ENCODE measurements at places on chromosomes 11 and 22.

DNA sequence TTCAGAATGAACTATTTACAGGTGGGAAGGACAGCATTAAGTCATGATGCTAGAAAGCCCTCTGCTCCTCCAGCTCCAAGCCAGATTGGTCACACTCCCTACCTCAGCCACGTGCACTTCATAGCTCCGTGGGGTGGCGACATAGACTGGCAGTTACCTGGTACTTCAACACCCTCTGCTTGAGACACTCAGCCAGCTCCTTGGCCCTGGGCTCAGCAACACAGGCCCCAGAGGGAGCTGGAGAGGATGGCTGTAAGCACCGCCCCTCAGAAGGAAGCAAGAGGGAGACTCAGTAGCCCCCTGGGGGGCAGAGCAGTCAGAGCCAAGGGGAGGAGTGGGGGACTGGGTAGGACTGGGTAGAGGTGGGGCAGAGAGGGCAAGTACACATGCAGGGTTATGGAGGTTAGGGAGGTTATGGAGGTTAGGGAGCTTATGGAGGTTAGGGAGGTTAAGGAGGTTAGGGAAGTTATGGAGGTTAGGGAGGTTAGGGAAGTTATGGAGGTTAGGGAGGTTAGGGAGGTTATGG is 102.1 kb upstream of the BID start:
- no peak for DNase-seq

- no peak for DNase-seq
These were observed 128.8 kb downstream of the ST3GAL4 start for GRCh38 chr11:126484266-126484665.

- DNase-seq: no peak
These were observed 66.4 kb downstream of the SMCO4 start for GRCh38 chr11:93476796-93477195.

DNA sequence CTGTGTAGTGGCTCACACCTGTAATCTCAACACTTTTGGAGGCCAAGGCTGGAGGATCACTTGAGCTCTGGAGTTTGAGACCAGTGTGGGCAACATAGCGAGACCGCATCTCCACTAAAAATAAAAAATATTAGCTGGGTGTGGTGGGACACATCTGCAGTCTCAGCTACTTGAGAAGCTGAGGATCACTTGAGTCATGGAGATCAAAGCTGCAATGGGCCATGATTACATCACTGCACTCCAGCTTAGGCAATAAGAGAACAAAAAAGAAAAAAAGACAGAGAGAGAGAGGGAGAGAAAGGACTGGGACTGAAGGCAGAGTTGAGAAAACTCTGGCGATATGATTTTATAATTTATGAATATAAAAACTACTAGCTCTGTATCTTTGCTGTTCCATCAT is 473.1 kb downstream of the LRRC4C start:
- DNase-seq: no peak

- DNase-seq: peak; percentile 55
These were observed 1.3 kb downstream of the HIRA start for GRCh38 chr22:19429950-19430889.

DNA sequence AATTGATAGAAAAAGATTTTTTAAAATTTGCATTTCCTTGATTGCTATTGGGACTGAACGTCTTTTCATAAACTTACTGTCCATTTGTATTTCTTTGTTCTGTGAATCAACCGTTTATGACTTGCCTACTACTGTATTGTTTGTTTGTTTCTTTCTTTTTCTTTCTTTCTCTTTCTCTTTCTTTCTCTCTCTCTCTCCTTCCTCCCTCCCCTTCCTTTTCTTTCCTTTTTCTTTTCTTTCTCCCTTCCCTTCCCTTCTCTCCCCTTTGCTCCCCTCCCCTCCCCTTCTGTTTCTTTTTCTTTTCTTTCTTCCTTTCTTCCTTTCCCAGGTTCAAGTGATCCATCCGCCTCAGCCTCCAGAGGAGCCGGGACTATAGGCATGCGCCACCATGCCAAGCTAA is 46.9 kb downstream of the NF2 start:
- no peak for DNase-seq

- no peak for DNase-seq
These were observed 34.6 kb downstream of the CECR2 start for GRCh38 chr22:17403906-17404305.

GRCh38 chr11:15149050-15149449 is 34.3 kb downstream of the INSC start:
- no peak for DNase-seq

GRCh38 chr11:65291613-65292012 is 23.1 kb upstream of the CDC42EP2 start:
- no peak for DNase-seq

GRCh38 chr11:65438257-65439151 is 15.9 kb downstream of the NEAT1 start:
- no peak for DNase-seq

DNA sequence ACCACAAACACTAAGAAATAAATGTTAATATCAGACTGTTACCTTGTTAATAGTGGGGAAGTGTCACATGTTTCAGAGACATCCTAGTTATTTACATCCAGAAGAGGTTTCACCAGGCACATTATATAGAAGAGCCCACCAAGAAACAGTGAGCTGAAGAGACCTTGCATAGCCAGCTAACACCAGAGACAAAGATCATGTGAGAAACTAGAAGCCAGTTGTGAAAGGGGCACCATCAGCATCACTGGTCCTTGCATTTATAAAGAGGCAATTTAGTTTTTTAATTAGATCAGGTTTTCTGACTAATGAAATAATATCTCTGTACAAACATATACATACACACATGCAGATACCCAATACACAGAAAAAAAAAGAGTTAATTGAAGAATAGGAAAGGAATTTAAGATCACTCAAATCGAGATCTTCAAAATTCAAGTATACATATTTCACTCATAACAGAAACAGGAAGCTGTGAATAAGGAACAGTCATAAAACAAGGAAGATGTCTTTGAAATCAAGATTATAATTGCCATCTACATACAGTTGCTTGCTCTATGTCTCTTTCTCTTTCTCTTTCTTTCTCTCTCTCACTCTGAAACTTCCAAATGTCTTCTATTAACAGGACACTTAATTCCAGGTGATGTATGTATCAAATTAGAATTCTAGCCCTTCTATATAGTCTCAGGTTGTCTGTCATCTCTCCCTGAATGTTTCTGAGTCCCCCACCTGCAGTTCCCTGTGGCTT is 348.7 kb downstream of the ETS1 start:
- no peak for DNase-seq

DNA sequence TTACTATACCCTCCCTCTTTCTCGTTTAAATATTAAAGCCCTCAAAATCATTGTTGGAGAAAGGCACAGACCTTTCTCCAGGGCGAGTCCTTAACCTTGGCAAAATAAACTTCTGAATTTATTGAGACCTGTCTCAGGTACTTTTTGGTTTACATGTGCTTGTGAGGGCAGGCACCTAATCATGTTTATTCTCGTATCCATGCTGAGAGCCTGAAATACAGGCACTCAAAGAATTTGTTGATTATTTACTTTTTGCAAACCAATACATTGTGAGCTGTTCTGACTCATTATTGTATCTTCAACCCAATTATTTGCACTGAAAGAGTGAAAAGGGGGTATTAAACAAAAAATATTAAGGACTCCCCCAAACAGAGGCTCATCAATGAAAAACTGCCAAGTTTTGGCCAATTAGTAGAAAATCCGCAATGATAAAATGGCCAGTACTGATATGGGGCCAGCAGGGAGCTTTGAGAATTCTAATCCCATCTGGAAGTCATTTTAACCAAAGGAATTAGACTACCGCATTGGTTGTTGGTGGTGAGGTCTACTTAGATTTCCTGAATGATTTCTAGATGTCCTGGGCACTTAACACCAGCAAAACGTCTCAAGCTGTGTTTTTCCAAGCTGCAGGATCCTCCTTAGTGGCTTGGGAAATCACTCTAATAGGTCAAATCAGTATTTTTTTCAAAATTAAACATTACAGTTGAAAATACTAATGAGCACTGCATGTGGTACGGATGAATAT is 157.3 kb downstream of the SWAP70 start:
- DNase-seq: no peak

DNA sequence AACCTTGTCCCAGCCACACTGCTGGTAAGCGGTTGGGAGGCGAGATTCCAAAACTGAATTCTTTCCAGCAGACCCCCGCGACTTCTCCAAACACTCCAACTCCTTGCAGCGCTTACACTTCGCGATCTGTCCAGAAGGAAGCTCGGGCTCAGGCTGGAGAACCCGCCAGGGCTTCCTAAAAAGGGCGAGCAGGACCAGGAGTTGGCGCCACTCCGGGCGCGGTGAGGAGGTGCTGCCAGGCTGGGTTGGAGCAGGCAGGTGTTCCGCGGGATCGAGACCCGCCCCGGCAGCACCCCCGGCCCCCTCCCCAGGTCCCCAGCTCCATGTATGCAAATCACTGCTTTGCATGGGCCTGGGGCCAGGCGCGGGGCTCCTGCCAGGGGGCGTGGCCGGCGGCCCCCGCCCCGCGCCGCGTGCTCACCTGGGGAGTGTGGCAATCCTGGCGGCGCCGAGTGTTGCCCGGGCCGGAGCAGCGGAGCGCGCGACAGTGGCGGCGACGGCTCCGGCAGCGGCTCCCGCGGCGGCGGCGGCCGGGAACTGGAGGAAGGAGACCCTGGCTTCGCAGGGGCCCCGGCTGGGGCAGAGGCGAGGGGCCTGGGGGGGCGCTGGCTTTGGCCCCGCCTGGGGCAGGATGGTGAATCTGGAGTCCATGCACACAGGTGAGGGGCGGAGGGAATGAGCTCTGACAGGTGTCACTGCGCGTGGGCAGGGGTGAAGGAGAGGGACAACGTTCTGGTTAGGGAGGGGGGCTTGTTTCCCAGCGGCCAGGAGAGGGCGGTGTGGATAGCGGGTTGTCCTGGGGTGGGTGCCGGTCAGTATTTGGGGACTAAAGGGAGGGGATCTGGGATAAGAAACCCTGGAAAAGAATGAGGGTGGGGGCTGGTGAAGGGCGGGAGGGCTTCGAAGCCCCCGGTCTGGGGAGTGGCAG is at the start of gene POU2F3:
POU2F3 (plus strand) TSS at position 428 of the 928 bp plus-strand sequence; CDS start at position 632, 204 bp downstream.
- no peak for DNase-seq

- no peak for DNase-seq
These were observed 284.0 kb downstream of the MN1 start for GRCh38 chr22:27517361-27518155.

DNA sequence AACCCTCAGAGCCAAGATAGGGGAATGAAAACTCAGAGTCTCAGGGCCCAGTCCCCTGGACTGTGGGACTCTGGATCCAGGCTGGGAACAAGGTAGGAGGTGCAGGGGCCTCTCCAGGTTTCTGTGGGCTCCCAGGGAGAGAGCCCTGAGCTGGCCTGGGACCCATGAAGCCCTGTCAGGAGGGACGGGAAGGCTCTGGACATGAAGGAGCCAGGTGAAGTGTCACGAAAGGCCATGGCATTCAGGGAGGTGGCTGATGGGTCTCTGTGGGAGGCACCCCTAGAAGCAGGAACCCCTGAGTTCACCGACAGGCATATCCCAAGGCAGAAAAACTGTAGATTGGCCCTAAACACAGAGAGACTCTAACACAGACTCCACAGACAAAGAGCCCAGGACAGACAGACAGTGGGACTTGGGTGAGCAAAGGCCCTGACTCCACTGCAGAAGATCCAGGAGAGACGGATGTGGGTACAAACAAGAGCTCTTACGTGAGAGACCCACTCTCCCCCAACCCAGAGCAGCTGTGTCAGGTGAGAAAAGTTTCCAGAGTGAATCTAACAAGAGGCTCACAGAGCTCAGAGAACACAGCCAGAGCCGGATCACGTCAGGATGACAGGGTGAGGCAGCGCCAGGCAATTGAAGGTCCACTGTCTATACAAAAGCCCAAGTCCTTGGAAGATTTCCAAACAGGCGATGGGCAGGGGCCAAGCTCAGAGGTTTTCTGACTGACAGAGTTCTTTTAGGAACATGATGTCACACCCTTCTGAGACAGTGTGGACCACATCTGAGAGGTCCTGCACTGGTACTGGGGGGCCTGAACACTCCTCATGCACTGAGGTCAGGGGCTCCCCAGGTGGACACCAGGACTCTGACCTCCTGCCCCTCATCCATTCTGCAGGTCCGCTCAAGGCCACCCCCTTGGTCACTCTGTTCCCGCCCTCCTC is 27.4 kb downstream of the IGLL5 start:
- DNase-seq: no peak

DNA sequence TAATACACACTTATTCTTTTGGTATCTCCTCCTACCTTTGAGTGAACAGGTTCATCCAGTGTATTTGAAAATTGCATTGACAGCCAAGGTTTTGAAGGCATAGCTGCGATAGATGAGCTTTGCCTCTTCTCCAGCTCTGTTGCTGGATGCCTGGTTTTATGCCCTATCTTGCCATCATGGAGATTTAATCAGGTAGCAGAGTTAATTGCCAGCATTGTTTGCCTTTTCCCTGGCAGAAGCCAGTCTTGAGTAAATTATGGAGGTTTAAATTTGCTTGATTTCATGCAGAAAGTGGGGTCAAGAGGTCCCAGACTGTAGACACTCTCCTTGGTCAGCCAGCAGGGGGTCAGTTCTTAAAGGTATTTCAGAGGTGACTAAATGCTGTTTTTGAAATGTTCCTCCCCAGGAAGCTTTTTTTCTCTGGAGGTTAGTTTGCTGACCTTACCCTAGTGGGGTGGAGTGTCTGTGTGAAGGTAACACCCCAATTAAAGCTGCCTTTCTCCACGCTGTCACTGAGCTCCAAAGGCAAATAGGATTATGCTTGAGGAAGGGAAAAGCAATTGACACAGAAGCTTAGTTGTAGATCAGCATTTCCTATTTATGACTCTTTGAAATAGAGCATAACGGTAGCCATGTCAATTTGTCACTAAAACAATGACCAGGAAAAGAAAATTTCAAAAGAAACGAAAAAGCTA is 96.0 kb downstream of the EXT2 start:
- DNase-seq: no peak

- DNase-seq: no peak
These were observed 84.3 kb downstream of the GDPD4 start for GRCh38 chr11:77217156-77217555.
